ENCODE measurements at places on chromosomes 11 and 22.

DNA sequence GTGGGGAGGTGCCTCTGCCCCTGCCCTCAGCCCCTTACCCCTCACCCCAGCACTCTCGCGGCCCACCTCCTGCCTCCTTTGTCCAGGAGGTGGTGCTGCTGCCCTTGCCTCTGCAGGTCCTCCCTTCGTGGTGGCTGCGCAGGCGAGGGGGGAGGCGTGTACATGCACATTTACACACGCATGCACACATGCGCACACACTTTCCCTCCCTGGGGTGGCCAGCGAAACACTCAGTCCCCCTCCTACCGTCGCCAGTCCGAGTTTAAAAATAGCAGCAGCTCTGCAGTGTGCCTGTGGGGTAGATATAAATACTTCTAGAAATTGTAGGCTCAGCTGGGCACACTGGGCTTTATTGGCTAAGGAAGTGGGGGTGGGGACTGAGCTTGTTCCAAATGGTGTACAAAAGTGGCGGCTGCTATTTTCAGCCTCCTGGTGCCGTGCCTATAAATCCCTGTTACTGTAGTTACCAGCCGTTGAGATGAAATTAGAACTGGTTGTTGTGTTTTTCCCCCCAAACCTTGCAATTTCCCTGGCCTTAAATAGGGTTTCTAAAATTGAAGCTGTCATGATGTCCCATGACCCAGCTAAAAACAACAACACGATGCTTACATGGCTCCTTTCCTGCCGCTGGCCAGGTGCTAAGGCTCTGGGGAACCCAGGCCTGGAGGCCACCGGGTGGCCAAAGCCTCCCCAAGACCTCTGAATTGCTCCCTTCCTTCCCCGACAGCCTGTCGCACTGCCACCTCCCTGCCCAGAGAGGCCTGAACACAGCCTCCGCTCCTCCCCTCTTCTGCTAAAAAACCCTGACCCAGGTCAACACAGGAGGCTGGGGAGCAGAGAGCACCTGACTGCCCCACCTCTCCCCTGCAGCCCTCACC, 12.4 kb downstream of the PICK1 start:
- no peak for DNase-seq

DNA sequence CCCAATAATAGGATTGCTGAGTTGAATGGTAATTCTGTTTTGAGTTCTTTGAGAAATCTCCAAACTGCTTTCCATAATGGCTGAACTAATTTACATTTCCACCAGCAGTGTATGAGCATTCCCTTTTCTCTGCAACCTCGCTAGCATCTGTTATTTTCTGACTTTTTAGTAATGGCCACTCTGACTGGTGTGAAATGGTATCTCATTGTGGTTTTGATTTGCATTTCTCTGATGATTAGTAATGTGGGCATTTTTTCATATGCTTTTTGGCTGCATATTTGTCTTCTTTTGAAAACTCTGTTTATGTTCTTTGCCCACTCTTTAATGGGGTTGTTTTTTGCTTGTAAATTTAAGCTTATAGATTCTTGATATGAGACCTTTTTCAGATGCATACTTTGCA, 97.4 kb downstream of the FDX1 start:
- no peak for DNase-seq

DNA sequence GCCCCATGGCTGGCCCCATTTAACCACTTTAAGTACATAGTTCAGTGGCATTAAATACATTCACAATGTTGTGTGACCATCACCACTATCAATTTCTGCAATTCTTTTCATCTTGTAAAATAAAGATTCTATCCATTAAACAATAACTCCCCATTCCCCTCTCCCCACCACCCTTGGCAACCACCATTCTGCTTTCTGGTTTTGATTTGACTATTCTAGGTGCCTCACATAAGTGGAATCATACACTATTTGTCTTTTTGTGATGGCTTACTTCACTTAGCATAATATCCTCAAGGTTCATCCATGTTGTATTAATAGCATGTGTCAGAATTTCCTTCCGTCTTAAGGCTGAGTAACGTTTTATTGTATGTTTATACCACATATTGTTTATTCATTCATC, 7.0 kb downstream of the MYO7A start:
- no peak for DNase-seq

GRCh38 chr11:8082391-8083087, 1.5 kb downstream of the TUB start:
- DNase-seq: no peak

- no peak for DNase-seq
These were observed 52.5 kb upstream of the A4GALT start for GRCh38 chr22:42773167-42773566.

GRCh38 chr11:78313898-78314297, 103.7 kb downstream of the GAB2 start:
- DNase-seq: no peak

DNA sequence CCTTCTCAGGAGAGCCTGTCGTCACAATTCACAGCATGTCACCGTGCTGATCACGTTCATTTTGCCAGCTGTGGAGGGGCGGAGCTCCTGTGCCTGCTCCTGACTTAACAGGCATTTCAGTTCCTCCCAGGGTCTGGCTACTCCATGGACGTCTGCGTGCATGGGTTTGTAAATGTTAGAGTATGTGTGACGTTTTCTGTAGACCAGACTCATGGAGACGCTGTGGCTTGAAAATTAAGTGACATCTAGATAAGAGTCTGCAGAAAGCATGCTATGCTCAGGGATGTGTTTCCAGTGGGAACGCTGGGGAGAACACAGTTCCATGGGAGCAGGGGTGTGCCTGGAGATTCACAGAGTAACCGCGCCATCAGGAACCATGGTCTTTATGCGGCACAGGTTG, 804.0 kb downstream of the TBC1D22A start:
- no peak for DNase-seq

GRCh38 chr22:46085828-46086576, 64.3 kb upstream of the PPARA start:
- DNase-seq: peak; percentile 71

GRCh38 chr11:62707277-62707861, at the start of the genes BSCL2 and GNG3:
TSS of gene BSCL2 (minus strand) at chr11:62707424. CDS start at chr11:62707195, 229 bp downstream.
TSS of gene GNG3 (plus strand) at chr11:62707676. CDS start at chr11:62708296, 620 bp downstream.
- DNase-seq: no peak

- peak; percentile 42 for DNase-seq
These were observed at the start of gene RTN4RL2 for GRCh38 chr11:57460022-57460757. TSS of gene RTN4RL2 (plus strand) at chr11:57460528. CDS start at chr11:57460866, 338 bp downstream.

DNA sequence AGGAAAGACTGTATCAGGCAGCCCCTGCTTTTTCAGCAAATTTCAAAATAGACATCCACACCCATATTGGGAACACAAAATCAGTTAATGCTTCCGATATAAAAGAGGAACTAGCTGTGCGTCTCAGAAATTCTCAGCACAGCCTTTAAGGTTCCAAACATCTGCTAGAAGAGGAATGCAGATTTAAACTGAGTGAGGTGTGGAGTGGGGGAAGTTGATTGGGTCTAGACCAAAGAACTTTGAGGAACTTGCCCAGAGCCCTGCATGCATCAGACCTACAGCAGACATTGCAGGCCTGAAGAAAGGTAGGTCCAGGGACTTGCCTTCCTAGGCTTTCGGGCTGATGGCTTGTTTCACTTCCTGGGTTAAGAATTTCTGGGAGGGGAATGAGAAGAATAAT, at the start of gene MS4A4A:
Gene MS4A4A (plus strand): TSS at position 255 of the 400 bp plus-strand sequence. CDS start 10 bp downstream, at position 265.
- no peak for DNase-seq

- DNase-seq: no peak
These were observed 375 bp downstream of the BSCL2 start for GRCh38 chr11:62706850-62707247.

- no peak for DNase-seq
These were observed 599.8 kb downstream of the DLG2 start for GRCh38 chr11:85027346-85027745.

- DNase-seq: no peak
These were observed 5.6 kb downstream of the CD5 start for GRCh38 chr11:61107888-61108287.

GRCh38 chr22:50673231-50674129, 857 bp downstream of the SHANK3 start:
- DNase-seq: no peak

DNA sequence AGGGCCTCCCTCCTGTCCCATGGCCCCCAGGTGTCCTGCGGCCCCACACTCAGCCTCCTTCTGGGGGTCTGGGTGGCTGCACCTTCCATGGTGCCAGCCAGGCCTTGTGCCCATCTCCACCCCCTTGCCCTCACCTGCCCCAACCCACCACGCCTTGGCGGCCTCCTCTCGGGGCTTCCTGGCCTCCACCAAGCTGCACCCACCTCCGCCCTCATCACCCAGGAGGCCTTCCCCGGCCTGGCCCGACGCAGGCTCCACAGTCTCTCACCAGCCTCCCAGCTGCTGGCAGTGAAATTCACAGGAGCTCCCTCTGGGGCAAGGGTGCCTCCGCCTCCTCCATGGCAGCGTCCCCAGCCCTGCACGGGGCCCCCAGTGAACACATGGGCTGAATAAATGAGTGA, 35.9 kb upstream of the WNT7B start:
- no peak for DNase-seq

DNA sequence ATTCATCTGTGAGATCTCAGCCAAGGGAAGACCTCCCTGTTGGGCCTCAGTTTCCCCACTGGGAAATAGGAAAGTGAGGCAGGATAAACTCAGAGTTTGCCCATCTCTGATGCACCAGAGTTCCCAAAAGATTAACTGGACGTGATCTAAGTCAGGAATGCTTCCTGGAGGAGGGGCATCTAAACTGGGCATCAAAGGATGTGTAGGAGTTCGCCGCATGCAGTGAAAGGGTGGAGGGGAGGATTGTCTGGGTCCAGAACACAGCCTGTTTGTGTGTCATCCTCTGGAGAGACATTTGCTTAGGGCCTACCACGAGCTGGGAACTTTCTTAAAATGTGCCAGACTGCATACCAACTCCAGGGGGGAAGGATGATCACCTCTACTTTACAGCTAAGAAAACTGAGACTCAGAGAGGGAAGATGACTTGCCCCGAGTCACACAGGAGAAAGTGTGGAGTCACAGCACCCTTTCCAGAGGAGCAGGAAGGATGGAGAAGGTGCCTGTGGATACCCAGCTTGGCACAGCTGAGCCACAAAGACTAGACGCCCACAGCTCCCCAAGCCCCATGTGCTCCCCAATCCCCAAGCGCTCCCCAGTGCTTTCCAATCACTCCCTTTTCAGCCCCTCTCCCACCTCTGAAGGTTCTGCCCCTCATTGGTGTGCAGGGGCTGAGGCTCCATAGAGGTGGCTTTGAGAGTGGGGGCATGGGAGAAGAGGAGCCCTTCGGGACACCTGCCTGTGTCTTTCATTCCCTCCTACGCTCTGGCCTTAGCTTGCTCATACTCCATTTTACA, 50.1 kb downstream of the MN1 start:
- no peak for DNase-seq

DNA sequence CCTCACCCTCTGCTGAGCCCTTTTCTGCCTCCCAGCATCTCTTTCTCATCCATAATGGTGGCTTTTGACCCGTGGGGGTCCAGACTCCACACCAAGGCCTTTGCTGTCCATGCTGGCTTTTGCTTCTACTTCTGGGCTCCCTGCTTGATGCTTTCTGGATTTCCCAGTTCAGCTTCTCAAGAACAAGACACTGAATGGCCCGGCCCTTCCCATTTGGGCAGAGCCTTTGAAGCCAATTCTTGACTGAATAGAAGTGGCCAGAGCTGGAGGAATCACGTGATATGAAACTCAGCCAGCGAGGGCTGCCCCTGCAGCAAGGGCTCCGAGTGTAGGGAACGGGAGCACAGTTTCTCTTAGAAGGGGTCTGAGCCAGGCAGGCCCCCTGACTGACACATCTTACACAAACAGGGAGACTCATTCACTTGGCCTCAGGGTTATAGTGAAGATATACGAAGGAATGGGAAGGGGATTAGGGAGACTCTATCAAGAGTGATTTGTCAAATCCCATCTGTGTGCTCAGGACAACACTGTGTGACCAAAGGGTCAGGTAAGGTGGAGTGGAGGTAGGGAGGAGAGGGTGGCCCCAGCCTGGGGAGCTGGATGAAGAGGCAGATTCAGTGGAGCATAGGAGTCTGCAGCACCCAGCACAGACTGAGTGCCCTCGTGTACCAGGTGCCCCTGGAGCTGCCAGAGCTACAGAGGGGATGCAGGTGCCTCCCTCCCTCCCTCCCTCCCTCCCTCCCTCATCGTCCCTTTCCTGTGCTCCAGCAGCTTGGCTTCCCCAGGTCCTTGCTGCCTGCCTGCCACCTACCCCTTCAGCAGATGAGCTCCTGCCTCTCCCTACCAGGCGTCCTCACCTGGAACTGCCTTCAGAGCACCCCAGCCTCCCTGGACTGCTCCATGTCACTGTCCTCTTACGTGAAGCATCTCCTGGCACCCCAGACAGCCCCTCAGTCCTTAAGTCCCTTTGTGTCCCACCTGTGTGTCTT, 106.0 kb downstream of the TRIM29 start:
- DNase-seq: no peak

- DNase-seq: no peak
These were observed 19.4 kb downstream of the HTR3A start for GRCh38 chr11:113994077-113994954.

DNA sequence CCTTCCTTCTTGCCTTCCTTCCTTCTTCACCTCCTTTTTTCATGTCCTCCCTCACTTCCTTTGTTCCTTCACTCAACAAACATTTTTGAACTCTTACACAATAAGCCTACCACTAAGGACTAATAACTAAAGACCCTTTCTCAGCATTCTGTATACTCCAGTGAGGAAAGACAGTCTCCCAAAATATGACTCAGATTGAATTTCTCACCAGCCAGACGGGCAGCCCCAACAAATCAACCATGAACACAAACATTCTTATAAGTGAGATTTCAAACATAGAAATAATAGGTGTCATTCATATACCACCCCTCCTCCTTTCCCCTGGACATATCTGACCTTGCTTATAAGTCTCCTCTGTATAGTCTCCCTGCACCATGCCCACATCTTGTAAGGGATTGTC, 1079.7 kb downstream of the OPCML start:
- DNase-seq: no peak

DNA sequence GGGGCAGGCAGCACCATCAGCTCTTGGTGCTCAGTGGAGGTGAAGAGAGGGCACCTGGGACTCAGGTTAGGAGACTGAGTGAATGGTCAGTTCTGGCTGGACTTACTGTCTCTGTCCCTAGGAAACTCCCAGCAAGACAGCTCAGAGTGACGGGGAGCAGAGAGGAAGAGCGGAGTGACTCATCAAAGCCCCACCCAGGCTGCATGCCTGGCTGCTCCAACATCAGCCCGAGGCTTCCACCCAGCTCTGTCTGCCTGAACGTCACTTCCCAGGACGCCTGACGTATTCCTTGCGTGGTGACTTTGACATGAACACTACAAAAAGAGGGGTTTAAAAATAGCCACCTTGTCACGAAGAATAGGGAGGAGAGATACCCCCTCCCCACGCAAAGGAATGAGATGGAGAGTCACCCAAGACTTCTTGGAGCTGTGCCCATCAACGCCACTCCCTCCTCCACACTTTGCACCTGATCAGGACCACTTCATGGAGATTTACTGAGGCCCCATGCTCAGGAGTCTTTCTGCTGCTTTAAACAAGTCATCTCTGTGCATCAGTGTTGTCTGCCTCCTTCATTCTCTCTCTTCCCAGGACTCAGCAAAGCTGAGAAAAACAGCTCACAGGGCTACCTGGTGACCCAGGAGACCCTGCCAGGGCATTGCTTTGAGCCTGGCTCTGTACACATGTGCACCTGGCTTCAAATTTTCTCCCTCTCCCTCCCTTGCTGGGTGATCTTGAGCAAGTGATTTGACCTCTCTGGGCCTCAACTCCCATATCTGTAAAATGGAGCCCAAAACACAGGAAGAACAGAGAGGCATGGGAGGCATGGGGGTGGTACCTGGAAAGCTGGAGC, 83.1 kb downstream of the MN1 start:
- peak; percentile 70 for DNase-seq
